Fibroblast of skin of back (primary cell): ENCODE measurements at places on chromosomes 3 and 15.
A peak's percentile ranks its signal among the peaks of the same experiment; 100 is the strongest.

DNA sequence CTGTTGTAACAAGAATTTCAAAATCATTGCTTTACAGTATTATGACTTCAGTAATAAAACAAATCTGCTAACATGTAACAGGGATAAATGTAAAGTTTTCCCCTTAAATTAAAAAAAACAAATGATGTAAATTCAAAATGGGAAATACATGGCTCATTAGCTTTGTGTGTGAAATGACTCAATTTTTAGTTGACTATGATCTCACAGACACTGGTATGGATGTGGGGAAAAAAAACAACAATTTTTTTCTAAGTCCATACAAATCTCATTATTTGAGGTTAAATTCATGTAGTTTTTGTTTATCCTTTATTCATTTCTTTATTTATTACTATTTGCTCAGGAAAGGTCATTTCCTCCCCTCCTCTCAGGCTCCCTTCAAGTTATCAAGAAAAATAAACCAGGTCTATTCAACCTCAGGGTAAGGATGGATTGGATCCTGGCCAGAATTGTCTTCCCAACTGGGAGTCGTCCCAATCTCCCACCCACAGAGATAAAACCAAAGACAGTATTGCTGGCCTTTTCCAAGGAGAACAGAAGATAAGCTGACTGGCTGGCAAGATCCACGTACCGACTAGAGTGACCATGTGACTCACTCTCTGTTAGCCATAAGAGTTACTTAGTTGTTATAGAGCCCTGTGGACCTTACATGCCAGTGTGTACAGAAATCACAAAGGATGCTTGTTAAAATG lies 373.3 kb downstream of the GAP43 start:
- peak; percentile 72 for DNase-seq

DNA sequence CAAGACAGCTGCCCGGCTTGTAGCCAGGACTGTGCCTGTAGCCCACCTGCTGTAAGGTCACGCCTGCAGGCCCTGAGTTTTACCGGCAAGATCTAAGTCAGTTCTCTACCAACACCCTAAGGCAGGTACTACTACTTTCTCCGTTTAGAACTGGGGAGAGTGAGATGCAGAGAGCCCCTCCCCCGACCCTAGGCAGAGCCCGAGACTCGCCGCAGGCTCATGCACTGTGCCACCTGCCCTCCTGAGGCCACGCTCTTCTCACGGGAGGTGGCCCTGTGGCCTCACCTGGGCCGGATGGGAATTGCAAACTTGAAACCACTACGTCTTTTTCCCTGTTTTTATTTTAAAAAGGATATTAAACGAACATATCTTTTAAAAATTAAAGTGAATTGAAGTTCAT lies 36.9 kb upstream of the PCSK6 start:
- DNase-seq = no peak

- peak; percentile 97 for DNase-seq
These were observed 79.3 kb downstream of the ADAMTSL3 start for GRCh38 chr15:83733206-83733605.

- peak; percentile 79 for DNase-seq
These were observed 20.3 kb downstream of the LRCH3 start for GRCh38 chr3:197811343-197811742.

- no peak for DNase-seq
These were observed 28.5 kb downstream of the MGA start for GRCh38 chr15:41688671-41689070.

DNA sequence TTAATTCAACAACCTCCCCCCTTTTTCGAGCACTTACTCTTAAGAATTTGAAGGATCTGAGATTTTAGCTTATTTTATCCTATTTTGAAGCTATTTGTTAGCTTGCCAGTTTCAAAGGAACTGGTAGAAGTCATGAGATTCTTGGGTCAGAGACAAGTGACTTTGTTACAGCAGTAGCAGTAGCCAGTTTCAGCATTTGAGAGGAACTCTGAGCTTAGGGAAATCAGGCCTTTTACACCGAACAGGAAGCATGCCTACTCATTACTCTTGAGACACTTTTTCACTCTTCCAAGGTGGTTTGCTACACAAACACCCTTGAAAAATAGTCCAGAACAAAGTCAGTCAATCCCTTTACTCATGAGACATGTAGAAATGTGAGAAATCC lies 24.5 kb upstream of the TM4SF1 start:
- peak; percentile 18 for DNase-seq
